Aorta (tissue), 5 donors: ENCODE measurements at places on chromosomes 2 and 18.

DNA sequence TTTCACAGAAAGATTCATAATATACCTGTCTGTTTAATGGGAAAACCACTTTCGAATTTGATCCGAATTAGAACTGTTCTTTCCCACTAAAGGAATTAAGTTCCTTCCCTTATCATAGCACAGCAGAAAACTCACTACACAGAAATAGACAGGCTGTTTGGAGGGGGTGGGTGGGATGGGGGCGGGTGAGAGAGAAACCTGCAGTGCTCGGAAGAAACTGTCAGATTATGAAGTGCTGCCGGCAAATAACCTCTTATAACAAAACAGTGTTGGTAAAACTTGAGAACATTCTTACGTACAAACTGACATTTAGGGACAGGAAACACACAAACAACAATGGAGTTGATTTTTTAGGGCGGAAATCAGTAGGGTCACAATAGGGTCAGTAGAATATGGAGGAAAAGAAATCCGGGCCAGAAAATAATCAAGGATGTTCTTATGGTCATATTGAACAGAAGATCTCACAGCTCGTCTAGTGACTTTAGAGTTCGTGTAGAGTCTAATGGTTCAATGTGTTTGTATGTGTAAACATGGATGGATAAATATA lies 756.0 kb upstream of the LRATD1 start:
- DNase-seq: no peak

DNA sequence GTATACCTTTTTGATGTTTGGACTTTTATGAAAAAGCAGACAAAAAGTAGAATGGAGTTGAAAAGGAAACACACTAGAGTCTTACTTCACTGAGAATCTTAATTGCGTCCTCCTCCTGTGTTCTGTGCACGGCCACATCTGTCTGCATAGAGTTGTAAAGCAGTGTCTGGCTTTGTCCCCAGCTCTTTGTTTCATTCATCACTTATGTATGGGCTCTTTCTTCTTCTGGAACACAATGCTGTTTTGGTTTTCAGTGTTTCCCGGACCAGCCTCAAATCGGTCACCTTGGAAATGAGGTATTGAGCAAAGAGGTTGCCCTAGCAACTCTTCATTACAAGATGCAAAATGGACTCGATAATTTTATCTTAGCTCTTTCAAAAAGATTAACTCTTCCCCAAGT lies 104.3 kb upstream of the CNGA3 start:
- DNase-seq: no peak

- DNase-seq: no peak
These were observed 106.7 kb downstream of the FOXI3 start for GRCh38 chr2:88345842-88346241.

DNA sequence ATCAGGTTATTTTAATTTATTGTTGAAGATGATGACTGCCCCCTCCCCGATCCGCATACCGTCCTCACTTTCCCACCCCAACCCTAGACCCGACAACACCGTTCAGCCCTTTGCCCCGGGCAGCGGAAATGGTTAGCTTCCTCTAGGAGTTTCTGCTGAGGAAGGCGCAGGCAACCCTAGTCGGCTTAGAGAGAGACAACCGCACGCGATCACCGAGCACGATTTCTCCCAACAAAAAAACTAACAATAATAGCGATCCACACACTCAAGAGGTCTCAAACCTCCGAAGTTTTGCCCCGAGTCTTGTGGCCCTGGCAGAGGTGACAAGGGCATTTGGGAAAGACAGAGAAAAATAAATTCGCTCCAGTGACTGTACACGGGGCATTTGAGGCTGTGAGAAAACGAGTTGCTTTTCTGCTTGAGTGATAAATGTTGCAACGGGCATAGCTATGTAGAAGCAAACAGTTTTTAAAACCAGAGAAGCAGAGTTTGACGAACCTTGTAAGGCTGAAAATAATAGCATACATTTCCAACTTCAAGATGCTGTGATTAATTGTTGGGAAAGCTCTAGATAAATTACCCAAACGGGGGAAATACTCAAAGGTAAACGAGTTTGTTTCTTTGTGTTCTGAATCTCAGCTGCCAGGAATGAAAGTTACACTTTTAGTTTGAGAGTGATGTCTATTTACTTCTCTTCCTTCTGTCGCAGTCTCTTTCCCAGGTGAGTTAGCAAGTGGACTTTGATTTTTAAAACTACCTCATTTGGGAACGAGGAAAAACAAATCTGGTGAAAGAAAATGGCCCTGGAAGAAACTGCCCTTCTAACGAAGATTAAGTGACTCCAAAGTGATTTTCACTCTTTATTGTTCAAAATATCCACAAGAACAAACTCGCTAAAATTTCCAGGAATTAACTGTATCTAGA lies 11.0 kb upstream of the SIX3 start:
- DNase-seq: no peak

GRCh38 chr2:218471036-218471435 lies 52.1 kb downstream of the VIL1 start:
- DNase-seq: no peak

GRCh38 chr2:234203135-234203984 lies 152.9 kb downstream of the SPP2 start:
- DNase-seq: no peak

DNA sequence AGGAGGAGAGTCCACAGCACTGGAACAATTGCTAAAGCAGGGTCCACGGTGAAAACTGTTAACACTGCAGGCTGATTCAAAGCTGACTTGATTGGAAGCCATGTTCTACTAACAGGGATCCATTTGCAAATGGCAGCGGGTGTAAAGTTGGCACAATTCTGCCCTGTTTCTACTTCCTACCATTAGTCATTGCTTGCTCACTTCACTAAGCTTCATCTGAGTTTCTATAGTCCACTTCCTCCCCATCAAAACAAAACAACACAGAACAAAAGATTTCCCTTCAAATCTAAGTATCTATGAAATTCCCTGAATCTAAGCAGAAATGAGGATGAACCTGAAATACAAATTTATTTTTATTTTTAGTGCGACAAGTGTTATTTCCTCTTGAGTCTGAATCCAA lies 187.4 kb upstream of the SOX11 start:
- no peak for DNase-seq

DNA sequence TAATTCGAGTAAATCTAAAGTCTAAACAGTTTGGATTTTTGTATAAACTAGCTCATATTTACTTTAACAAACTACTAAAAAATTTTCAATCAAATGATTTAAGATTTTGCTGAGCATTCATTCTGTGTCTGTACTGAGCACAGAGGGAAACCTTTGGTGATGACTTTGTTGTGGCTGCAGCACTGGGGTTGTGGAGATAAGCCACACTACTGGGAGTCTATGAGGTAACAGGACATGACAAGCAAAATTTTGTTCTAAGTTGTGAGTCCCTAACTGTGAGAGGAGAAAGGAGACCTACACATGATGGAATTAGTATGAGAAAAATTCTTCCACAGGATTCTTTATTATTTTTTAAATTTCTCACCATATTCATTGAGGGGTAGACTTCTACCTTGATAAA lies 933.7 kb upstream of the LRATD1 start:
- no peak for DNase-seq

DNA sequence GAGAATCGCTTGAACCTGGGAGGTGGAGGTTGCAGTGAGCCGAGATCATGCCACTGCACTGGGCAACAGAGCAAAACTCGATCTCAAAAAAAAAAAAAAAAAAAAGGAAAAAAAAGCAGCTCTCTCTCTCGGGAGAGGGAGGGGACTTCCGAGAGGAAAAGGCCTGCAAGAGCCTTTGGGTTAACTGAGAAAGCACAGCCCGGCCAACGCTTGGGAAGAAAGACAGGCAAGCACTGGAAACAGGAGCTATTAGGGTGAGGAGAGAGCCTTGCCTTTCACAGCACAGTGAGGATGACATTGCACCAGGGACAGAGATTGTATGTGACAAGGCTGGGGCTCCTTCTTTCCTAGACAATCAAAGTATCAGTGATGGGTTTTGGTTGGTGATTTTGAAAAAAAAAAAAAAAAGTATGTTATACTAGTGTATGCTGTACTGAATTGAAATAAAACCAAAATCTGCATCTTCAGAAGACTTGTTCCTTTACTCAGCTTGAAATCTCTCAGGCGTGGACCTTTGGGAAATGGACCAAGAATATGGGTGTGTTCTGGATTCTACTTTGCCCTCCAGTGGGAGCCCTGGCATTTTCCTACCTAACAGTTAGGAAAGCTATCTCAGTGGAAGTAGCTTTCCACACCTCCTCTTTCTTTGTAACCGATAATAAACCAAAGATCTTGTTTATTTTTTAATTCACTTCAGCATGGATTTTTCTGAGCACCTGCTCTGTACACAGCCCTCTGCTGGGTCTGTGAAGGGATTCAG lies 16.7 kb downstream of the SRSF7 start:
- no peak for DNase-seq

DNA sequence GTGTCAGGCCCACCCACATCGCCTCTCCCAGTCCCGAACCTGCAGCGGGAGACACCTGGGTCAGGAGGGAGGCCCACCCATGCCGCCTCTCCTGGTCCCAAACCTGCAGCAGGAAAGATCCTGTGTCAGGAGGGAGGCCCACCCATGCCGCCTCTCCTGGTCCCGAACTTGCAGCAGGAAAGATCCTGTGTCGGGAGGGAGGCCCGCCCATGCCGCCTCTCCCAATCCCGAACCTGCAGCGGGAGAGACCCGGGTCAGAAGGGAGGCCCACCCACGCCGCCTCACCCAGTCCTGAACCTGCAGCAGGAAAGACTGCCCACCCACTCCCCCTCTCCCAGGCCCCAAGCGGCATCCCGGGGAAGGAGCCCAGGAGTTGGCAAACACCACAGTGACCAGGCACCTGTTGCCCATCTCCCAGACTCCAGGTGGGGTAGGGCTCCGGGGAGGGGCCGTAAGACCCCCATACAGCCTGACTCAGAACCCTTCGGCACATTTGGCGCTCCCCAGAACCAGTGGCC lies 7.8 kb downstream of the SLC66A2 start:
- peak; percentile 40 for DNase-seq

GRCh38 chr2:74548285-74548899 lies 5.3 kb downstream of the LOXL3 start:
- DNase-seq: no peak

DNA sequence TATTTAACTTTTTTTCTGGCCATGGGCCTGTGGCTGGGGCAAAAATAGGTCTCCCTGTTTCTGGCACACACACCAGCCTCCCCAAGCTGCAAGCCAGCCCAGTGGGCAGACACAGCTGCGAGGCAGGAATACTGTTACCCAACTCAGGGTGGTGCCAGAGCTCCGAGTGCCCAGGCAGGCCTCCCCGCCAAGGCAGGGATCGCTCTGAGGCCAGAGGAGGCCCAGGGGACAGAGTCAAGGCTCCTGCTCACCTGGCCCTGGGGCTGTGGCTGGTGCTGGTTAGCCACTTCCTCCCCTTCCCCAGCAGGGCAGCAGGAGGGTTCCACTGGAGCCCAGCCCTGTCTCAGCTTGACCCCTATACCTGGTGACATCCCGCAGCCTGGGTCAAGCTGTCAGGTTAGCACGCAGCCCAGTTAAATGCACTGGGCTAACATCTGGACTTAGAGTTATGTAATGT lies 67.1 kb upstream of the EPAS1 start:
- no peak for DNase-seq

GRCh38 chr2:191280290-191280689 lies 35.1 kb downstream of the MYO1B start:
- no peak for DNase-seq

DNA sequence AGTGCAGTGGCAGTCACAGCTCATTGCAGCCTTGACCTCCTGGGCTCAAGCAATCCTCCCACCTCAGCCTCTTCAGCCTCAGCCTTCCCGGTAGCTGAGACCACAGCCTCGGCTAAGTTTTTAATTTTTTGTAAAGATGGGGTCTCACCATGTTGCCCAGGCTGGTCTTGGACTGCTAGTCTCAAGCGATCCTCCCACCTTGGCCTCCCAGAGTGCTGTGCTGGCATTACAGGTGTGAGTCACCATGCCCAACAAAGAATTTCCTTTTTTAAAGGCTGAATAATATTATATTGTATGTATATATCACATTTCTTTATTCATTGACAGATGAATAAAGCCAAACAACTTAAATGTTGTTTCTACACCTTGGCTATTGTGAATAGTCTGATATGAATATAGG lies 42.5 kb downstream of the MOB4 start:
- no peak for DNase-seq

- DNase-seq: no peak
These were observed 210.7 kb downstream of the CCDC102B start for GRCh38 chr18:69008538-69008937.

DNA sequence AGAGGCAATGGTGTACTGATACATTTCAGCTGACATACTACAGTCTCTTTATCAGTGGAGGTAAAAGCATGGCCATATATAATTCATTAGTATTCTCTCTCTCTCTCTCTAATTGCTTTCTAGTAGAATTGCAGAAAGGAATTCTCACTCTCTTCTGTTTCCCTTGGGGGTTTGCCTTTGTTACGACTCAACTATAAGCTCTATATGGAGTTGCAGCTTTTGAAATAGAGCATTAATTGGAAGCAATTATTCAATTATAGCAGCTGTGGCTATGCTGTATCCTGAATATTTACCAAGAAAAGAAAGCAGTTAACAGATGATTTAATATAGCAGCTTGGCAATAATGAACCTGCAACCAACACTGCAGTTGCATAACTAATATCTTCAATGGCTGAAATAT lies 132.7 kb upstream of the STON1 start:
- DNase-seq: no peak

GRCh38 chr2:236659758-236660150 lies 90.1 kb downstream of the ACKR3 start:
- DNase-seq: peak; percentile 63

DNA sequence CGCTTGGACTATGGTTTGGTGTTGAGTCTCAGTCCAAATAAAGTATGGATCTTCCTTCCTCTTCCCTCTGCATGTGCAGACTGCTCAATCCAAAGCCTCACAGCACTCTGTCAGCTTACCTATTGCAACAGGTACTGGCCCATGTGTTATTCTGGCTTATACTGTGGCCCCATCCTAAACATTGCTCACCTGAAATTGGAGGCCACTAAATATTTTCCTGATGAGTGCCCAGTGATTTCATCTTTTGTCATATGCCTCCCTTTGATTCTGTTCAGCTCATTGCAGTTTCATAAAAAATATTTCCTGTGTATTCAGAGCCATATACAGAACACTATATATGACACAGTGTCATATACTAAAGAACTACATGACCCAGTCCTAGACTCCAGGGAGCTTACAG lies 86.3 kb upstream of the FAM136A start:
- no peak for DNase-seq

DNA sequence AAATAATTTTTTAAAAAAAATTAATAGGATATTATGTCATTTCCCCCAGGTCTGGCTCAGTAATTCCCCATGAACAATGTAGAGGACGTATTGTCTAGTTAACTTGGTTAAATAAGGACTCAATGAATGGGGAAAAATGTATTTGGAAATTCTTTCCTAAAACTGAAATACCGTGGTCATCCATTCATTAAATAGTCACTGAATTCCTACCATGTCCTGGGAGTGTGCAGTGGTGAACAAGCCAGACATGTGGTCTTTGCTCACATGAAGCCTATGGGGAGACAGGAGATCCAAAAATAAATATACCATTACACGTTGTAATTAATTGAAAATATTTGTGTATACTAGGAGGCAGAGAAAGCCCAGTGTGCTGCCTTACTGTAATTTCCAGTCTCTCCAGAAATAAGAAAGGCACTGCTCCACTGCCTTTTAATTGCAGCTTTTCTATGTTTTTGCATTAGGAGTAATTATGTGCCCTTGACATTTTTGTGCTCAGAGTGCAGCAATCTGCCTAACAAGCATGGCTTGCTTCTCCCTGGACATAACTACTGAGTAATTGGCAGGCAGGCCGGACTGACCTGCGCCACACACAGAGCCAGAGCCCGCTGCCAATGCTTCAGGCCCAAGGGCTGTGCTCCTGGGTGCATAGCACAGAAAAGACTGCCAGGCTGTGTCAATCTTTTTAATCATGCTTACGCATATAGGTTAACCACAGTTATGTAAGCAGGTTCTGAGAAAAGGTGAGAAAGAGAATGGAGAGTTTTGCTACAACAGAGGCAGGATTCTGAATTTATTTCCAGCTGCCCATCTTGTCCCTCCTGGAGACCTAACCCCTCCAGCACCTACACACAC lies 22.2 kb upstream of the TTC39C start:
- DNase-seq: peak; percentile 54
